ENCODE measurements at places on chromosomes 5 and 9.

GRCh38 chr5:61910771-61911170, 395.2 kb upstream of the KIF2A start:
- DNase-seq: no peak

GRCh38 chr5:87924436-87924835, 344.2 kb downstream of the TMEM161B start:
- no peak for DNase-seq

GRCh38 chr9:99579964-99580363, 241.7 kb upstream of the NR4A3 start:
- no peak for DNase-seq

GRCh38 chr9:72932619-72933018, 20.2 kb downstream of the ALDH1A1 start:
- no peak for DNase-seq

GRCh38 chr5:37871023-37871815, 31.4 kb upstream of the GDNF start:
- DNase-seq: no peak

DNA sequence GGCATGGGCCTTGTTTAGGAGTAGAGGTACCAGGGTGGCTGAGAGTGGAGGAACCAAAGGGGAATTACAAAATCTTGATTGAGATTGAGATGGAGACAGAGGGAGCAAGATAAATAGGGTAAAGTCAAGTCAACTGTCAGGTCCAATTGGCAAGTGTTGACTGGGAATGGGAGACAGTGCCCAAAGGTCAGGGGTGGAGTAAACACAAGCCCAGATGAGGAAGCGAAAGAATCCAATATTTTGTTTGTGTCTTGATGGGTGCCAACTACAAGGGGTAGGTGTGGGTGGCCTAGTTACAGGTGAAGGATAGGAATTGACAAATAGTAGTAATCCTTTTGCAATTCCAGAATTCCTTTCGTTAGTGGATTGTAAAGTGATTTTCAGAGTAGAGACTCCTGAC, 75.1 kb upstream of the AGXT2 start:
- no peak for DNase-seq

DNA sequence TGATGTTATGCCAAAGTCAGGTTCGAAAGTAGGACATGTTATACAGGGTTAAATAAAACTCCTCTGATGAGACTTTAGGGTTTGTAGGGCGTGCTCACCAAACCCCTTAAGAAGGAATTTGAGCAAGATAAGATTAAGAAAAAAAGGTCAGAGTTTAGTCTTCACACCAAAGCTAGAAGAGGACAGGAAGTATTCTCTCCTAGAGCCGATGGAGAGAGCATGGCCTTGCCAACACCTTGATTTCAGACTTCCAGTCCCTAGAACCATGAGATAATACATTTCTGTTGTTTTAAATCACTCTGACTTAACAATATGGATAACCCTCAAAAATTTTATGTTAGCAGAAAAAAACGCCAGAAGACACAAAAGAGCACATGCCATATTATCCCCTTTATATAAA, 16.3 kb upstream of the PLCXD3 start:
- no peak for DNase-seq

DNA sequence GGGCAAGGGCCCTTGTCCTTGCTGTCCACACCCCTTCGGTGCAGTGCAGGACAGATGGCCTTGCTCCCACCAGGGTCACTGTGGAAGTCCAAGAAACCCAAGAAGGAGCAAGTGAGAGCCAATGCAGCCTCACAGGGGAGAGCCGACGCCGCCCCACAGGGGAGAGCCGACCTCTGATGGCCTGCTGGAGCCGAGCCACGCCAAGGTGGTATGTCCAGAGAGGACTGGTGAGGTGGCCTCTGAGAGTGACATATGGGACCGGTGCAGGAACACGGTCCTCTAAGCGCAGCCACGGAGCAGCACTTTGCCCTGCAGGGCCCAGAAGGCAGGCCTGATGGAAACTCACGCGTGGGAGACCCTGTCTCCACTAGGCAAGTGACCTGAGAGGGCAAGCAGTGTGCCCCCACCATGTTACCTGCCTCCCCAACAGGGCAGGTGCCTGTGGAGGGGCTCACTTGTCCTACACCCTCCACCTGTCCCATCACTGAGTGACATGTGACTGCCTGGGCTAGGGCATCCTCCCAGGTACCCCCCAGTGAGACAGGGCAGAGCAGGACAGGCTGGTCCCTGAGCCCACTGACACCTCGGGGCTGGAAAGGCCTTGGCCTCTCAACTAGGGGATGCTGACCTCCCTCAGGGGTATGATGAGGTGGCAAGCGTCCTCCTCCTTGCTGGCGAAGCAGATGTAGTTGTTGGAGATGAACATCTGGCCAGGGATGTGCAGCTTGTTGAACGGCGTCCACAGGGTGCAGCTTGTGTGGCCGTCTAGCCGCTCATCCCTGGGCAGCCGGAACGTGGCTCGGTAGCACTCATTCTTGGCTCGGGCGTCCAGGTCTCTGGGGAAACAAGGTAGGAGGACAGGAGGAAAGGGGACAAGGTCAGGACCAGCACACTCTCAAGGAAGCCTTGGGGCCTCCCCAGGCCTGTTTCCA, 16.7 kb downstream of the TBC1D9B start:
- DNase-seq: no peak

GRCh38 chr9:122808141-122808540, 8.2 kb downstream of the OR1K1 start:
- no peak for DNase-seq

GRCh38 chr5:88673253-88674105, 209.5 kb downstream of the MEF2C start:
- no peak for DNase-seq

DNA sequence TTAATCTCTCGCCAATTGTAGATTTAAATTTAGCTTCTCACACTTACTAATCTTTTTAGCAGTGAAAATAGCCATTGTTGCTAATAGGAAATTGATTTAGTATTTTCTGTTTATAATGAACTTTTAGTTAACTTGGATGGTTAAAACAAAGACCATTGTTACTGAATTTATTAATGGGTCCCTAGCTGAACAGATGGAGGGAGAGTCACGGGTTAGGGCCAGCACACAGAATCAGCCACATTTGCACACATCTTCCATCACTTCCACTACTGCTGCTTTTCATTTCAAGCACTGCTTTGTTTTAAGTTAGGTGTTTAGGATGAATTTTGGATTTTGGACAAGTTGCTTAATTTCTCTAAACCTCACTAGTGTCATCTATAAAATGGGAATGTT, 125.9 kb upstream of the ADAMTSL1 start:
- DNase-seq: no peak

- no peak for DNase-seq
Measured at GRCh38 chr9:110443866-110444220, 106.2 kb upstream of the TXNDC8 start.

- DNase-seq: no peak
Measured at GRCh38 chr9:129109952-129110739, 447 bp downstream of the CRAT start.

GRCh38 chr5:134086225-134086942, 28.1 kb upstream of the TCF7 start:
- no peak for DNase-seq

GRCh38 chr5:91864962-91865361, 481.8 kb upstream of the ARRDC3 start:
- DNase-seq: no peak

- no peak for DNase-seq
Measured at GRCh38 chr5:78293851-78294247, 649 bp downstream of the AP3B1 start.

GRCh38 chr5:135250671-135251070, 148.4 kb downstream of the MACROH2A1 start:
- no peak for DNase-seq

DNA sequence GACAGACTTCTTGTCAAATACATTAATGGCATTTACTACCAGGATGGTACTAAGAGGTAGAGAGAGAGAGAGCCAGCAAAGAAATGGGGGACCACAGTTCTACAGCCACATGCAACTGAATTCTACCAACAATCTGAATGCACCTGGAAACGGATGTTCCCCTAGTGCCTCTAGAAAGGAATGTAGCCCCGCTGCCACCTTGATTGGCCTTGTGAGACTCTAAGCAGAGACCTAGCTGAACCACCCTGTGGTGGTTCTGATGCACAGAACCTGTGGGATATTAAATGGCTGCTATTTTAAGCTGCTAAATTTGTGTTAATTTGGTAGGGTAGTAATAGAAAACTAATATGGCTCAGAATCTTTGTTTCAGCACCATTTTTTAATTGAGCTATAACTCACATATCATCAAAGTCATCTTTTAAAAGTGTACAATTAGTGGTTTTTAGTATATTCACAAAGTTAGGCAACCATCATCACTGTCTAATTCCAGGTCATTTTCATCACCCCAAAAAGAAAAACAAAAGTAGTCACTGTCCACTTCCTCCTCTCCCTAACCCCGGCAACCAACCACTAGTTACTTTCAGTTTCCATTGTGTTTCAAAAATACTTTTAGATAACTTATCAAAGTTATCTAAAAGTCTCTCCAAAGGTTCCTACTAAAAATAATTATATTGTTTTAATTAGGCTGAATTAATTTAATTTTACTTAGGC, 51.7 kb downstream of the CPLANE1 start:
- DNase-seq: no peak

DNA sequence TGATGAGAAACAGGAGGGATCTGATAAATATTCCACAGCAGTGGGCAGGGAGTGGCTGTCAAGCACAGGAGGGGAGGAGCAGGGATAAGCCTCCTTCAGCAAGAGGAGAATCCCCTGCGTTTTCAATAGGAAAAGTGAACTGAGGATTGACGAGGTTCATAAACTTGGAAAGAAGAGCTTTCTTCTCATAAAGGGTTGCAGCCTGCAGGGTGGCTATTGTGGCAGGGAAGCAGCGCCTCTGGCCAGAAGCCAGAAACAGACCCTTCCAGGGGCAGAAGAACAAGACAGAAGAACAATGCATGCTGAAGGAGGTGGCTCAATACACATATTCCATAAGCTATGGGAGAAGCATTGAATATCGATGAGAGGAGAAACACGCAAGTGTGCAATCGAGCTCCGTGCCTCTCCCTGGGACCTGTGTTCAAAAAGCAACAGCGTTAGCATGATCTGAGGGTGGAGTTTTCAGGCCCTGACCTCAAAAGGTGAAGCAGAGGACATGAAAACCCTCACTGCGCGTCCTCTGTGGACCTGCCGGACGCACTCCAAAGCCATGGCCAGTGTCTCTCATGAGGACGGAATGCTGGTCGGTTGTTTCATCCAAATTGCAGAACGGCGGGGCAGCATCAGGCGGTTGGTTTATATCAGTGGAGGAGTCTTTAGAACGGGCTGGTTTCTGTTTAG, 67.6 kb downstream of the ANKRD33B start:
- no peak for DNase-seq

GRCh38 chr5:143106174-143106573, 297.3 kb downstream of the NR3C1 start:
- DNase-seq: no peak

GRCh38 chr5:1772634-1773033, 27.0 kb downstream of the MRPL36 start:
- DNase-seq: no peak

DNA sequence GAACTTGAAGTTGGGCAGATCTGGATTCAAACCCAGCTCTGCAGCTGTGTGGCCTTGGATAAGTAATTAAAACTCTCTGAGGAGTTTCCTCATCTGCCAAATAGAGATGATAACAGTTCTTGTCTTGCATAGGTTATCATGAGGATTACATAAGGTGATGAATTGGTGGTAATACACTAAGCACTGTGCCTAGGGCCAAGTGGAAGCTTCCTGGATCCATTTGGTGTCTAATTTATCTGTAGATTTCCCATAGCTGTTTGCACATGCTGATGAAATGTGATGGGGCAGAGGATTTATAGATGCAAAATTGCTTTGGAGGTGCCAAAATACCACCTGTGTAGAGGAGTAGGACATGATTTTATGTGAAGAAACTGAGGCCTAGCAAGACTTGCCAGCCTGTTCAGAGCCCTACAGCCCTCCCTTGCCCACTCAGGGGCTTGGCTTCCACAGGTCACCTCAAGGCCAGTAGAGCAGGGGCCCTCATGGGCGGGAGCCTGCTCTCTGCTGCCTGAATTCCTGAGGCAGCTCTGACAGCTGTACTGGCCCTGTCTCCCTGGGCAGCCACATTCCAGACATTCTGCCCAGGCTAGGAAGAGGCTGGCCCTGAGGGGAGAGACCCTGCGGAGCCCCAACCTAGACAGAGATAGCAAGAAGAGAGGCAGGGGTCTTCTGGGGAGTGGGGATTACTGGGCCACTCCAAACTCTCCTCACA, 5.9 kb upstream of the FAT2 start:
- no peak for DNase-seq

- no peak for DNase-seq
Measured at GRCh38 chr5:78547731-78548615, 100.6 kb downstream of the LHFPL2 start.

DNA sequence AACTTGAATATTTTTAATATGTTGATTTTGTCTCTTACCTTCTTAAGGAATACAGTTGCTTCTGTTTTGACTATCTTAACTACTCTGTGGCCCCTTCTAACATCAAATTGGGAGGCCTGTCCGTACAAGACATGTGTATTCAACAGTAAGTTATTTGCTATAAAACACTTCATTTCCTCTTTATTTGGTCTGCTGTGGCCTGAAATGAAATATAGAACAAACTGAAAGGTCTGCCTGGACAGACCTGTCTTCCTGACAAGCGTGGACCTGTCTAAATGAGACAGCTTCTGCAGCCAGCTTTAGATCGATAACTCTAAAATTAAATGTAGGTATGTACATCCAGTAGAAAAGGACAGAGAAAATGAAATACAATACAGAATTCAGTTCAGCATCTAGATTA, 2.2 kb upstream of the LPAR1 start:
- no peak for DNase-seq

DNA sequence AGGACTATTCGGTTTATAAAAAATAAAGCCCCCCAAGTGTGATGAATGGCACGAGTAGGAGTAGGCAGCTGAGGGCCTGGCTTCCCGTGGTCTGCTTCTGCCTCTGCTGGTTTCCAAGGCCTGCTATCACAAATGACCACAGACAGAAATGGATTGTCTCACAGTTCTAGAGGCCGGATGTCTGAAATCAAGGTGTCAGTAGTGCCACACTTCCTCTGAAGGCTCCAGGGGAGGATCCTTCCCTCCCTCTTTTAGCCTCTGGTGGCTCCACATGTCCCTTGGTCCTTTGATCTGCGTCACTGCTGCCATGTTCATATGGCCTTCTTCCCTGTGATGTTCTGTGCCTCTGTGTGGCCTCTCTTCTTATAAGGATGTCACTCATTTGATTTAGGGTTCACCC, 15.1 kb downstream of the PRKACG start:
- no peak for DNase-seq

DNA sequence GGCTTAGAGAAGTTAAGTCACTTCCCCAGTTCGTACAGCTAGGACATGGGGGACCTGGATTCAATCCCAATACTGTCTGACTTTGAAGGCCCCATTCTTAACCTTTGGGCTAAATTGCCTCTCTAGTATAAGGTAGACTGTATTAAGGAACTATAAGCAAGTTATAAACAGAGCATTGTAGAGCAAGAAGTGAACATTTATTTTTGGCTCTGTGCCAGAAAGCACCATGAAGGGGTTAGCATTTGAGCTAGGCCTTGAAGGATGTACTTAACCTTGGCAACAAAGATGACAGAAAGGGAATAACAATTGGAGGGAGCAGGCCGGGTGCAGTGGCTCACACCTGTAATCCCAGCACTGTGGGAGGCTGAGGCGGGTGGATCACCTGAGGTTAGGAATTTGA, 32.8 kb downstream of the GALNT10 start:
- DNase-seq: no peak

- DNase-seq: peak; percentile 23
Measured at GRCh38 chr5:65102976-65103711, 334.4 kb downstream of the CWC27 start.

Measured in stimulated activated CD8-positive, alpha-beta memory T cell treated with anti-CD3 and anti-CD28 coated beads, Interleukin-2, amount 100 ng/mL, for 1 hour (primary cell).